ENCODE measurements at places on chromosomes 11 and 22.

DNA sequence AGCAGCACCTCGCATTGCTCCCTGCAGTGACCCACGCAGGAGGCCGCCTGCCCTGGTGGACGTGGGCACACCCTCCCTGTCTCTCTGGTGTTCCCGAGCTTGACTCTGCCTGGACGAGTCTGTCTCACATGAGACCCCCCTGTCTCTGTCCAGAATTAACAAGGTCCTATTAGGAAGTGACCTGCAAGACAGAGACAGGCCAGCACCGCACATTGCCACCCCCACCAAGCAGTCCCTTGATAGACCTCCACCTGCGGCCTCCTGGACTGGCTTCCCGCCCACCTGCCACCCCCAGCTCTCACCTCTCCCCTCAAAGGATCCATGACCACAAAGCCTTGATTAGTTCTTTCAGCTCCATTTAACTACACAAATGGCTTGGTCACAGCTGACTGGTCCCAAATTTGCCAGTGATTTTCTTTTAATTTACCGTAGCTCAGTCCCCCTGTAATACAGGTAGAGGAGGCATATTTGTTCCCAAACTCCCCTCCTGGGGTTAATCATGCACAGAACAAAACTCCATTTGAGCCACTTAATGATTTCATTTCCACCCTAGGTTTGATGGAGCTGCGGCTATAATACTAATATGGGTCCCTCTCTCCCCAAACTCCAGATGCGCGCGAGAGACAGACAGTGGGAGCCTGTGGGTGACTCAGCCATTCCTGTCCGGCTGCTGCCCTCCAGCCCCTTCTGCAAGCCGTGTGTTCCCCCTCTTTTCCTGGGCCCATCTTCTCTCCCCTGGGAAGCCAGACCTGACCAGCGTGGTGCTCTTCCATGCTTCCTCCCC, 11.2 kb downstream of the SPATA19 start:
- no peak for DNase-seq

DNA sequence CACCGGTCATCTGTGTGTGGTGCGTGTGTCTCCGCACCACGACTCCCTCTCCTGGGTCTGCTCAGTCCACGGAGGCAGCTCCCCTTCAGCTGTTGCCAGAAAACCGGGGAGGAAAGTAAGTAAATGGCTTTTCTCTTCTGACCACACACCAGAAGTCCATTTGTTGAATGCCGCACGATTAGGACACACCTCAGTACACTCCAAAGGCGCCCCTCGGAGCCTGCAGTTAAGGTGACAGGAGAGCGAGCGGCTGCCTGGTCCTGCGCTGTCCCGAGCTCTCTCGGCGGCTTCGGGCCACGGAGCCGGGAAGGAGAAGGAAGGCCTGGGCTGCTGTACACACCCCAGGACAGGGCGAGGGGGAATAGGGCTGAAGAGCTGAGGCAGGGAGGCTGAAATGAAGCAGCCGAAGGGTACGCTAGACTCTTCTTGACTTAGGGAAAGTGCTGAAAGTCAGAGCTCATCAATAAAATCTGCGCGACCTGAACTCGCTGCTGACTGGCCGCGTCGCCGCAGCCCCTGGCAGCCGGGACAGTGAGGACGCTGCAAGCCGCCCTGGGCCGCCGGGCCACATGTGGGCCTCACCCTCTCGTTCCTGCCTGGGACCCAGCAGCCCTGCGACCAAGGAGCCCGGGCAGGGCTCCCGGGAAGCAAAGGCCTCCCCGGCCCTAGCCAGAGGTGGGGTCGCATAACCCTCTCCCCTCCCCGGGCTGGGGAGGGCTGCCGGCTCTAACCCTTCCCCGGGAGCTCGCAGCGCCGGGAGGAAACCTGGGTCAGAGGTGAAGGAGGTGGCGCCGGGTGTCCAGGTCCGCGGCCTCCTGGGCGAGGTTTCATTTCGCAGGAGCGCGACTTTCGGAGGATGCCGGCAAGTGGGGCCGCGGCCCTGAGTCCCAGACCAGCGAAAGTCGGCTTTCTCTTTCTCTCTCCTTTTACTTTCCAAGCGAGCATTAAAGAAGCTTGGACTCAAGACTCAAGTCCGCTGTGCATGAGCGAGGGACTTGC, 1.6 kb upstream of the PAX6 start:
- no peak for DNase-seq

GRCh38 chr11:125233116-125233515, 68.6 kb downstream of the PKNOX2 start:
- no peak for DNase-seq

DNA sequence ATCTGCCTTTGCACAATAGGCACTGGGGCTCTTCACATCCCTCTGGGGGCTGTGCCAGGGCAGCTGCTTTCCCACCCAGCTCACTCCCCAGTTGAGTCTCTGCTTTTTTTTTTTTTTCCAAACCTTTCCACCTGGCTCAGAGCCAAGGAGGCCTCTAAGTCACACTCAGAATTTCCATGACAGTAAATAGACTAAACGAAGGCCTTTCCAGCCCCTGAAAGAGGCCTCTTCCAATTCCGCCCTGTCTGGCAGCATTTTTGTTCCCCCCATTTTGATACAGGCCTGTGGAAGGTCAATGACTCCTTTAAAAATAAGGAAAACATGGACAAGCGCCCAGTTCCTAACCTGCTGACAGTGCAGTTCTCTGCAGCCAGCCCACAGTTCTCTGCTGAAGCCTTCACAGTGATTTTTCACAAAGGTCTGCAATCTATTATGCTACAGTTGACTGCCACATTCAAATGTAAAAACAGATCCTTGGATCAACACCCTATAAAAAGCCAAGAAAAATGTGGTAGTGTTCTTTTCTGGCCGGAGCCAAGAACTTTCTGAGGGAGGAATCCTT, 107.5 kb upstream of the SESN3 start:
- DNase-seq = peak; percentile 23

- no peak for DNase-seq
Measured at GRCh38 chr22:18035751-18036150, 11.4 kb upstream of the MICAL3 start.

DNA sequence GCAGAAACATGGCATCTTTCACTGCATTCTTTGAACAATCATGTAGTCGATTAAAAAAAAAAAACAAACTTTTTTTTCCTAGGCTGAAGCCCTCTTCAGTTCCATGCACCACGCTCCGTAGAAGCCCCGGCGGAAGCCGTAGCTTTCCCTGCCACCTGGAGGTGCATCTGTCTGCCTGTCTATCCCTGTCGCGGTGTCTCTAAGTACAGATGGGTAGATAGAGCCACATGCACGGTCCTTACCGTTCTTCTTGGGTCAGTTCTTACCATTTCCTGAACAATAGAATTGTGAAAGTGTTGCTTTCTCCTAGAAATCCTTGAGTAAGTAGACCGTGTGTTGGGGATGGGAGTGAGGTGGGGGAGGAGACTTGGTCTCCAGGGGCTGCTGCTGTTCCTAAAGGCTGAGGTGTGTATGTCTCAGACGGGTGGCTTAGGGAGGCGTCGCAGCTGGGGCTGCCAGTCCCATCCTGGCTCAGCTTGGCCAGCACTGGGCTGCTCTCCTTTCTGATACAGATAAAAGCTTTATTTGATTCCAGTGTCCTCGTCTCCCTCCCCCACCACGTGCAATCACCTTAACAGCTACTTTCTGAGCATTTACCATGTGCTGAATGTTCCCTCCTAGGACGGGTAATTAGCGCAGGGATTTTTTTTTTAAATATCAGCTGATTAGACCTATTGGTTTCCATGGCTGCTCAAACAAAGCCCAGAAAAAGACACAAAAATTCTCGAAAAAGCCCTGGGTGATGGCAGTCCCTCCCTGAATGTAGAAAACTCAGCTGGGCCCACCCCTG, 46.8 kb downstream of the MACROD1 start:
- DNase-seq = no peak

DNA sequence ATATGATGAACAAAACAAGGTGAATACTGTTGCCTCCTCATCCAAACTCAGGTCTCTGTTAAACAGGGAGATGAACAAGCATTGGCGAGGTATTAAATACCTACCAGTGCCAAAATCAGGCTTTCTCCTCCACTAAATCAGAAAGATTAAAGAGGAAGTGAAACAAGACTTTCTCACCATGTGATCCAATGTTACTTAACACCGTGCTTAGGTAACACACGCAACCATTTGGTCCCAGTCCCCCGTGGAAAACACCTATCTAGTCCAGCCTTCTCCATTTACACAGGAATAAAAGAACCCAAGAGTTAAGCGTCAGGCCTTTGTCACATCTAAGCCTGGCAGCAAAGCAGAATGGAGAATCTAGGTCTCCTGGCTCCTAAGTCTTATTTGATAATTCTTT, 34.5 kb downstream of the TENM4 start:
- no peak for DNase-seq

- DNase-seq = no peak
Measured at GRCh38 chr11:3615998-3616397, 25.8 kb downstream of the ART5 start.

- DNase-seq = no peak
Measured at GRCh38 chr22:41184679-41185078, 20.4 kb upstream of the L3MBTL2 start.

- DNase-seq = no peak
Measured at GRCh38 chr11:43787824-43788223, 92.8 kb upstream of the ALKBH3 start.

DNA sequence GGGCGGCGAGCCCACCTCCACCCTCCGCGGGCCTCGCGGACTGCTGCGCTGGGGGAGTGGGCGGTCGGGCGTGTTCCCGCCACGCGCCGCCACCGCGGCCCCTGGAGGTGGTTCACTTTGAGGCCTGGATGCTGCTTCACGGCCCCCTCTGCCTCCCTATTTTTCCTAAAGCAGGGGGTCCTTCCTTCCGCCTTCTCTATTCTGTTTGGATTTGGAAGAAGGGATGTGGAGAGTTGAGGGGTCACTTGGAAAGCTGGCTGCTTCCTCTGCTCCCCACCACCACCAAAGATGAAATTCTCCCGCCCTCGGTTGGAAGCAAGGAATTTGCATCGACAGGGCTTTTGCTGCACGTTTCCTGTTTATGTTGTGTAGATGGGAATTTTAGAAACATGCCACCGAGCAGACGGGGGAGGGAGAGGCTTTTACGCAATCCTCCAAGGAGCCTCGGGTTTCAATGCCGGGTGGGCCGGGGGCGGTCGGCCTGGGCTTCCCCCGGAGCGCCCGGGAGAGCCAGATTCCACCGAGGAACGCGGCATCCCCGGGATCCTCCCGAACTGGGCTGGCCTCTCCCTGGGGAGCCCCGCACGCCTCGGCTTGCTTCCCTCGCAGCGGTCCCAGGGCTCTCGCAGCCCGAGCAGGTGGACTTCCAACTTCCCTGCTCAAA, 403 bp upstream of the SBF2 start:
- no peak for DNase-seq

GRCh38 chr22:32655068-32655467, 146.4 kb upstream of the TIMP3 start:
- DNase-seq = no peak

DNA sequence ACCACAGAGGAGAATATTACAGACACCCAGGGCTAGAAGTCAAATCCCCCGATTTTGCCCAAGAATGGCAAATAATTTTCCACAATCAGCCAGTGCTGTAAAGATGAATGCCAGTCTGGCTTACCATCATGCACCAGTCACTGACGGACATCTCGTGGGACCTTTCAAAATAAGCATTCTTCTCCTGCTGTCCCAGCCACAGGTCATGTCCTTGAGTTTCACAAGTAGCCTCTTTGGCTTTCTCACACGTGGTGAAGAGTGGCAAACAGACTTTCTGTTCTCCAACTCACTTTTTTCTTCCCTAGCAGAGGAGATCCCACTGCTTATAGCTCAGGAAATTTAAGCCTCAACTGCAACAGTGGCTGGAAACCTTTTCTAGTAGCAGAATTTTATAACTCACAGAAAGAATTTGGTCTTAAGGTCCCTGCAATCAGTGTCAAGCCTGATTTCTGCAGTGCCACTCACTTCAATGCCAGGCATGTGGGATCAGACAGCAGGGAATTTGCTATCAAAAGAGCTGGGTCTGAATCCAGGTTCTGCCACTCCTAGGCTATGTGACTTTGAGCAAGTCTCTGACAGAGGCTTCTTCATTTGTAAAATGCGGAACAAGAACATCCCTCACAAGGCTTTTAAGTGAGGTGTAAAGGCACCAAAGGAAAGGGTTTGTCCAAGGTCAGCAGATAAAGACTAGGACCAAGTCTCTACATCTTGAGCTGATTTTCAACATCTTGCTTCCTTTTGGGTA, 3.6 kb downstream of the PIK3IP1 start:
- no peak for DNase-seq
